Activated B cell treated with CpG ODN at 0.5 μM for 24 hours (primary cell): ENCODE measurements at places on chromosomes 5 and 9.

DNA sequence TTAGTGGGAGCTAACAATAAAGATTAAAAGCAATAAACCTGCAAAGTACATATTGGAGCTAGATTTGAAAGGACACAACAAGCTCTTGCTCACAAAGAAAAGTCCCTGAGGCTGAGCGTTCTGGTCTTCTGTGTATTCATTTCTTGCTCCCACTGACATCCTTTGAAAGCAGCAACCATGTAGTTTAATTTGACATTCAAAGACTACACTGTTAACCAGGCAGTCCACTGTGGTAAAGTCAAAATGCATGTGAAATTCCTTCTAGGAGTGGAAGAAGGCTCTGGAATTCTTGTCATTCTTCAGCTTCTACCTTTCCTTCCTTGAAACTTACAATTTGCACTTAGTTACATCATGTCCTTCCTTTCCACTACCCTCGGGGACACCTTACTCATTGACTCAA lies 480.7 kb downstream of the CSNK1G3 start:
- no peak for DNase-seq

- no peak for DNase-seq
Observed at GRCh38 chr9:127277099-127277498, 12.5 kb downstream of the GARNL3 start.

DNA sequence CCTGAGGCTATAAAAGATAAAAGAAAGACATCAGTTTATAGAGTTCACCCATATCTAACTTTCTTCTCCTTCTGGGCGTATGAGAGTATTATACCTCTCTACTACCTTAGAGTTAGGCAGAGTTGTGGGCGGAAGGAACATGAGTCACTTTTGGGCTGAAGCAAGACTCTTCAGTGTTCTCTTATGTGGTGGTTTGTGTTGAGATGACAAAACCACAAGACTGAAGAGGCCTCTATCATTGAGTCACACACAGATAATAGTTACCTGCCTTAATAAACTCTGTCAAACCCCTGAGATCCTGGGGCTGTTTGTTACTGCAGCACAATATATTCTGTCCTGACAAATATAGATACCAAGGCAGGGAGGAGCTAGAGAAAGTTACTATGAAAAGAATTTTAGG lies 184.2 kb downstream of the EFNA5 start:
- DNase-seq = no peak

GRCh38 chr9:93600504-93600903 lies 24.1 kb downstream of the PHF2 start:
- DNase-seq = no peak

- no peak for DNase-seq
Observed at GRCh38 chr5:14513266-14513665, 68.3 kb upstream of the OTULINL start.
